T1000 (cell line): ENCODE measurements at places on chromosomes 7 and 10.

- DNase-seq, result no peak
These were observed 167.4 kb upstream of the PRSS58 start for GRCh38 chr7:142425281-142425680.

- DNase-seq, result no peak
These were observed 112.8 kb downstream of the JCAD start for GRCh38 chr10:29946614-29946952.

- no peak for DNase-seq
These were observed 17.9 kb upstream of the CYREN start for GRCh38 chr7:135188298-135188984.

GRCh38 chr10:119370972-119371703, 163.8 kb downstream of the GRK5 start:
- DNase-seq, result peak; percentile 88

DNA sequence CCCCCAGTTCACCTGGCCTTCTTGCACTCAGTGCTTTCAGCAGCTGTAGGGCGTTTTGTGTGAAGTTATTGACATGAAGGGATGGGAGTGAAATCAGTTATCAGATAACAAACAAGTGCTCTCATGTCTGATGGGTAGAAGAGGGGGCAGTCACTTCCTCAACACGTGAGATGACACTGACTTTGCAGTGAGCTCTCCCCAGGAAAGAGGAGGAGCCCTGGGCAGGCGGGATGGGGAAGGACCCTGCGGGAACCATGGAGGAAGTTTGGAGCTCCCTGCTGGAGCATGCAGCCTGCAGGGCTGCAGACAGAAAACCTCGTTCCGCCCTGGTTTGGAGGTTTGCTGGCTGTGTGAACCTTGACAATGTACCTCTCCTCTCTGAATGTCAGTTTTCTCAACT, 38.7 kb downstream of the GPR26 start:
- no peak for DNase-seq

DNA sequence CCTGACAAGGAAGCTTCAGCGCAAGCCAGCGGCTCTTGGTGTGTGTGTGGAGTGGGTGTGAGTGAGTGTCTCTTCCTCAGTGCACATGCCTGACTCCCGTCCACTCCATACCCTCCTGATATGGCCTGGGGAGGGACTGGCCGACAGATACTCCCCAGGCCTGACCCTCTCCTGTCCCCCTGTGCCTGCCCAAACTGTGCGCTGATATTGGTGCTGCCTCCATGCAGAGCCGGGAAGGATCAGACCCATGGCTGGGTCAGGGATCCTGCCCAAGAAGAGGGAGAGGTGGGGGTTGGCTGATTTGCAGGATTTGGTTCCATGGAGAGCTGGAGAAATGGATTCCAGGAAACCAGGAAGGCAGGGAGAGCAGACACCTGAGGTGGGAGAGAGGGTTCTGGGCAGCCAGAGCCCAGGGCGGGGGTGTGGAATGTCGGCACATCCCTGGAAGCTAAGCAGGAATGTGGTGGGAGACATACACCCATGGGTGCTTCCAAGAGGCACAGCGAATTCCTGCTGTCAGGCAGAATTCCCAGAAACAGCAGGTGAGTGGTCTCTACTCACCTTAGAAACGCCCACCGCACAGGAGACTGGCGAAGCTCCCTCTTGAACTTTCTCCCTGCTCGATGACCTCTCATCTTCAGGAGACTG, 6.3 kb downstream of the CALML5 start:
- no peak for DNase-seq

GRCh38 chr10:131617113-131617858, 283.5 kb upstream of the PPP2R2D start:
- DNase-seq, result no peak

- no peak for DNase-seq
These were observed 177.3 kb upstream of the GRB10 start for GRCh38 chr7:50959991-50960390.

- DNase-seq, result no peak
These were observed 48.5 kb downstream of the PLCE1 start for GRCh38 chr10:94042001-94042833.

GRCh38 chr10:68759223-68759863, 38.3 kb downstream of the CCAR1 start:
- DNase-seq, result no peak

DNA sequence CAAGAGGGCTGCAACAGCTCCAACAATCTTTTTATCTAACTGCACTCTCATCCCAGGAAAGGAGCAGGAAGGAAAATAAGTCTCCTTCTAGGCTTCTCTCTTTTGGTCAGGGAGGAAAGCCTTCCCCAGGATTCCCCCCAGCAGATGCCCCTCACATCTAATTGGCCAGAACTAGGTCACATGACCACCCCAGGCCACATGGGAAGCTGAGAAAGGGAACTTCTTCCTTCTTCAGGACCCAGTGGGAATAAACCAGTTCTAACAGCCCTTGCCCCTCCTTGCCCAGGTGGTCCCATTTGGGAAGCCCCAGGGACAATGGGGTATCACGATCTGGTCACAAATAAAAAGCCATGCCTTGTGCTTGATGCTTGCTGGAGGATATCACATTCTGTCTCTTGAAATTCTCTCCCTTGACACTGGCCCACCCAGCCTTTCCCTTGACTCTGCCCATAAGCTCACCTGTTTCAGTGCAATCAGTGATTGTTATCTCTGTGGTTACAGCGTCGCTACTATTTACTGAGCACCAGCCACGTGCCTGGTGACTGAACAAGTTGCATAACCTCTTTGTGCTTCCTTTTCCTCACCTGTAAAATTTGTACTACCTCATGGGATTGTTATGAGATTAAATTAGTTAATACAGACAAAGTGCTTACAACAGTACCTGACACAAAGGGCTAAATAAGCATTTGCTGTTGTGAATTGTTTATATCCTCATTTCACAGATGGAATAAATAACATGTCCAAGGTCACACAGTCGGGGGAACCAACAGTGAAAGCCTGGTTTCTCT, 9.0 kb upstream of the TACR2 start:
- DNase-seq, result no peak

DNA sequence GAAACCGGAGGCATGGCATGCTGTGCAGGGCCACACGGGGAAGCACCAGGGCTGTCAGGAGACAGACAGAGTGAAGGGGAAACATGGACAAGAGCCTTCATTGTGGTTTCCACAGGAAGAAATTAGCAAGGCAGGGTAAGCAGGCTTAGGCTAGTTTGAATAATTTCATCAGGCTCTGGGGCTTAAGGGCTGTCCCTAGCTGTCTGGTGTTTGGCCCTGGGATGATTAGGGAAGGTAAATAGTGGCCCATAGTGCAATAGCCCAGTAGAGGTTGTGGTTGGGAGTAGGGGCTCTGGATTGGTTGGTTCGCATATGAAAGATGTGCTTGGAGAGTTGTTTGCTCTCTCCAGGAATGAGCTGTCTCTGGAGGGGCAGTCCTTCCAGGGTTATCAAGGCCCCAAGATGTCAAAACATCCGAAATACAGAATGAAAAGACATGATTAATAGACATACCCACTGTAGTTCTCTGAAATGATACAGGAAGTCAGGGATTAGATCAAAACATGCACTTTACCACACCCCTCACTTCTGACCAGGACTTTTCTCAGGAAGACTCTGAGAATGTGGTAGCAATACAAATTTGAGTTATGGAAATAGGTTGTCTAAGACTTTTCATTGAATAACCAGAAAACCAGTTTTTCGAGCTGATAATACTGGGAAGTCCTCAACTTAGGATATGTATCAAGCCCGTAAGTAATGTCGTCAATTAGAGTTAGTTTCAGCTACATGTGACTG, 224.9 kb upstream of the NFE2L3 start:
- DNase-seq, result no peak

DNA sequence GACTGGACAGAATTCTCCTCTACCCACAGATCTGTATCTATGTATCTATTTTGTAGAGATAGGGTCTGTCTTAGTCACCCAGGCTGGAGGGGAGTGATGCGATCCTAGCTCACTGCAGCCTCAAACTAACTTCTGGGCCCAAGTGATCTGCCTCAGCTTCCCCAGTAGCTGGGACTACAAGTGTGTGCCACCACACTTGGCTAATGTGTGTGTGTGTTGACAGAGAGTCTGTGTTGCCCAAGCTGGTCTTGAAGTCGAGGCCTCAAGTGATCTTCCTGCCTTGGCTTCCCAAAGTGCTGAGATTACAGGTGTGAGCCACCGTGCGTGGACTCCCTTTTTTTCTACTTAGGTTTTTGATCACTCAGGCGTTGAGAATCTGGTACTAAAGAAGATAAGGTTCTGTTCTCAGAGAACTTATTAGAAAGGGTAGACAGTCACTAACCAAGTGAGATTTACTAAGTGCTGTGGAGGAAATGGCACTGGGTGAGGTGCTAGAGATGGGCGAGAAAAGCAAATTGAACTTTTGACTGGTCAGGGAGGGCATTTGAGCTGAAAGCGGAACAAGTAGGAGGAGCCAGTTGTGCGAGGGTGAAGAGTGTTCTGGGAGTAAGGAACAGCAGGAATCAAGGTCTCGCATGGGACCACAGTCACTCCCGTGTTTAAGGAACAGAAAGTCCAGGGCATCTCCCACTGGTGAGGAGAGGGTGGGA, 18.0 kb downstream of the NDUFB2 start:
- DNase-seq, result no peak

GRCh38 chr7:91916051-91916440, 24.6 kb upstream of the AKAP9 start:
- DNase-seq, result no peak

DNA sequence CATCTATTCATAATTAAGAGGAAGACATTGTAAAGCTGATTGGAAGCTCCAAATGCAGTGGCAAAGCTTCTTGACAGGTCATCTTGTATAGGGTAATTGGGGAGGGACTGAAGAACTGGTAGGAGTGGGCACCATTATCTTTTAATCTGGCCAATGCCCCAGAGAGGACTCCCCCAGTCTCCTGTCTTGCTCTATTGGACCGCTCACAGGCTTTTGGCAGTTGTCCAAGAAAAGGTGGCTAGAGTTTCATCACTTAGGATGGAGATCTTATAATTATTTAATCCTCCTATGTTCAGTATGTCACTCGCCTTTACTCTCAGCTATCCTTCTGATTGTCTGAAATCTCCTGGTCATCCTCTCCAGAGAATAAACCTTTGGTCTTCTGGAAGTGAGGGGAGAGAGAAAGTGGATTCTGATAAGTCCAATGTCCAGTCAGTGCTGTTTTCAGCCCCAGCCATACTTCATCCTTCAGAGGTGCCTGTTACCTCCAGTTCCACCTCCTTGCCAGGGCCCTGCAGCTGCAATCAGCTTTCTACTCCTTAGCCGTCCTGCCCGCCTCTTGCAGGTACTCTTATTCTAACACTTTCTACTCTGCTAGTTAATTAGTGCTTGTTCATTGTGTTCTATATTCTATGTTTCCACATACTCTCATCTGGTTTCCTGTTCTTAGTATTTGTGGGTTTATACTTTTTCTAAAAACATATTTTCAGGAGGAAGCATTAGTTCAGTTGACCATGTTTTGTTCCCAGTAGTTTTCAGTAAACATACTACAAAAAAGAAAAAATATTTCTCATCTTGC, 241.6 kb downstream of the NSUN6 start:
- DNase-seq, result no peak

- no peak for DNase-seq
These were observed 23.2 kb upstream of the C1GALT1 start for GRCh38 chr7:7159063-7159658.

- no peak for DNase-seq
These were observed 70.0 kb upstream of the AGBL3 start for GRCh38 chr7:134916171-134916883.
